ENCODE measurements at places on chromosomes 2 and 18.

DNA sequence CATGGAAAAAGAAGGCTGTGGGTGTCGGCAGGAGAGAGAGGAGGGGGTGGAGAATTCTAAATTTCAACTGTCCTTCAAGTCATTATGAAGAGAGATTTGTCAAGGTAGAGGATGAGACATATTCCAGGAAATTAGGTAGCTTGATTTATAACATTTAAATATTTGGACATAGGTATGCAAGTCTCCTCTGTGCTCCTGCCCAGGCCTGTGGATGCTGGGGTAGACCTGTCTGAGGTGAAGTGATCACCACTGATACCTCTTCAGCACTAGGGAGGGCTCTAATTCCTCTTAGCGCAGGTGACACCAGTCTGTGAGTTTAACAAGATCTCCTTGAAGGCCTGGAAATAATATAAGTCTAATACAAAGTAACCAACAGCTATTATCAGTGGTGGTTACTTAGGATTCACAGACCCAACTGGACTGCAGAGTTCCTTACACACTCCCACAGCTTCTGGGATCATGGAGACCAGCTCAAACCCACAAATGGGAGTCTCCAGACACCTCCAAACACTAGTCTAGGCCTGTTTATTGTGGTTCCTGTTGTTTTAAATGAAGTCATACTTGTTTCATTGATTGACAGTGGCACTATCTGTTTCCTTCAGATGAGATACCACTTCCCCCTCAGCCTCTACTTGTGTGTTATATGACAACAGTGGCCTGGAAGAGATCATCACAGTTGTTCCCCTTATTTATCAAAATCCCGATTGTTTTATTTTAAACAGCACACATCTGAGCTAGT, 104.1 kb upstream of the ITPRID2 start:
- DNase-seq = no peak

- DNase-seq = no peak
Measured at GRCh38 chr2:207975921-207976320, 49.4 kb downstream of the PLEKHM3 start.

DNA sequence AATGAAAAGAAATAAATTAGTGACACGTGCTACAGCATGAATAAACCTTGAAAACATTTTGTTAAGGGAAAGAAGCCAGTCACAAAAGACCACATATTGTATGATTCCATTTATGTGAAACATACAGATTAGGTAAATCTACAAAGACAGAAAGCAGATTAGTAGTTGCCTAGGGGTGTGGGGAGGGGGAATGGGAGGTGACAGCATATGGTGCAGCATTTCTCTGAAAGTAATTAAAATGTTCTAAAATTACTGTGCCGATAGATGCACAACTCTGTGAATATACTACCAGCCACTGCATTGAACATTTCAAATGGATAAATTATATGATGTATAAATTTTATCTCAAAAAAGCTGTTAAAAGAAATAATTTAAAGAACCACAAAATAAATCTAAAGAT, 161.0 kb downstream of the TRIB2 start:
- no peak for DNase-seq

GRCh38 chr2:9952286-9952737, 819 bp downstream of the GRHL1 start:
- no peak for DNase-seq

GRCh38 chr18:3703732-3704176, 253.8 kb downstream of the TGIF1 start:
- DNase-seq = no peak

All from activated CD8-positive, alpha-beta memory T cell treated with anti-CD3 and anti-CD28 coated beads, Interleukin-2, amount 50 U/mL, for 4 hours (primary cell).